GM23248 (cell line): ENCODE measurements at places on chromosomes 6 and 20. TPM values are rescaled to one million over a fixed set of nuclear protein-coding genes. Genes with fewer than 3 reads are reported as not detected.

DNA sequence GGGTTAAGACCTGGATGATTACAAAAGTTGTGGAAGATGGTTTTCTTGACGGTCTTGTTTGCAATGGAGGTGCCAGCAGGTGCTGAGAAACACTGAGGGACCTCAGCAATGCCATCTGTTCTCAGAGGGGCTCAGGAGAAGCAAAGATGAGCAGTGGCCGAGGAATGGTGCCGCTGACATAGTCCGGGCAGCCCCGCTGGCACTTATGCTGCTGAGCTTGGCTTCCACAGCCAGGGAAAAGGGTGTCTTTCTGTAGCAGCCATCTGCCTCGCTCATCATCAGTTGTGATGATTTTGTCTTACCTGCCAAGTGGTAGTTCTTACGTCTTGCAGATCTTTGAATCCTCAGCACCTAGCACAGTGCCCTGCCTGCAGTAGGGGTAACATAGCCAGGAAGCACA, 55.7 kb downstream of the PPP1R14C start:
- DNase-seq = no peak

GRCh38 chr6:27791182-27791943, 120.8 kb downstream of the OR2B2 start:
- peak; percentile 81 for DNase-seq

DNA sequence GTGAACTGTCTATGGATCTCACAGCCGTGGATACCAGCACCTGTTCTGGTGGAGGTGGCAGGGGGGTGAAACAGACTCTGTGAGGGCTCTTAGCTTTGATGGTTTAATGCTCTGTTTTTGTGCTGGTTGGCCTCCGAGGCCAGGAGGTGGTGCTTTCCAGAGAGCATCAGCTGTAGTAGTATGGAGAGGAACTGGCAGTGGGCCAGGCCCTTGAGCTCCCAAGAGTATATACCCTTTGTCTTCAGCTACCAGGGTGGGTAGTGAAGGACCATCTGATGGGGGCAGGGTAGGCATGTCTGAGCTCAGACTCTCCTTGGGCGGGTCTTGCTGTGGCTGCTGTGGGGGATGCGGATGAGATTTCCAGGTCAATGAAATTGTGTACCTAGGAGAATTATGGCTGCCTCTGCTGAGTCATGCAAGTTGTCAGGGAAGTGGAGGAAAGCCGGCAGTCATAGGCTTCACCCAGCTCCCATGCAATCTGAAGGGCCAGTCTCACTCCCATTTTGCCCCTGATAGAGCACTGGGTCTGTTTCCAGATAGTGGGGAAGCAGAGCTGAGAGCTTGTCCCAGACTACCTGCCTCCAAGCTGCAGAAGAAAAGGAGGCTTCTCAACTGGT, 102.7 kb upstream of the AHI1 start:
- DNase-seq = no peak

DNA sequence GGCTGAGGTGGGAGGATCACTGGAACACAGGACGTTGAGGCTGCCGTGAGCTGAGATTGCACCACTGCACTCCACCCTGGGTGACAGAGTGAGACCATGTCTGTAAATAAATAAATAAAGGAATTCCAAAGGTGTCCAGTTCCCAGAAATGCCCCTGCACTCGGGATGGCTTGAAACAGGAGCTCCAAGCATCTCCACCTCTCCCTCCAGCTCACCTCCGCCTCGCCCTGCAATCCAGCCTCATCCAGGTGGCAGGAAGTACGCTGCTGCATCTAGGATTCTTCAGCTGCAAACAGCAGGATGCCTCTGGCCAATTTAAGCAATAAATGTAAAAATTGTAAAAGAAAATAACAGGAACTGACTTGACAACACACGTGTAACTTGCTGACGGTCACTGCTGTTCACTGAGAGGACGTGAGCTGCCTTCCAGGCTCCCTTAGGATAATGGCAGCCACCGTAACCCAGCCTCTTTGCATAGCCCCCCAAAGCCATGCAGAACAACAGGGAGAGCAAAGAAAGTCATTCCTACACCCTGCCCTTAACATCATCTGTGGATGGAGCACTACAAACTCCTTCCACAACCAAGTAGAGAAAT, 11.4 kb upstream of the GRM4 start:
- DNase-seq = no peak

GRCh38 chr6:46281110-46281509, 110.3 kb upstream of the ENPP5 start:
- DNase-seq = no peak

GRCh38 chr20:6037082-6037481, 16.8 kb downstream of the LRRN4 start:
- DNase-seq = no peak

GRCh38 chr6:75931011-75931680, 141.3 kb downstream of the IMPG1 start:
- DNase-seq = peak; percentile 35

DNA sequence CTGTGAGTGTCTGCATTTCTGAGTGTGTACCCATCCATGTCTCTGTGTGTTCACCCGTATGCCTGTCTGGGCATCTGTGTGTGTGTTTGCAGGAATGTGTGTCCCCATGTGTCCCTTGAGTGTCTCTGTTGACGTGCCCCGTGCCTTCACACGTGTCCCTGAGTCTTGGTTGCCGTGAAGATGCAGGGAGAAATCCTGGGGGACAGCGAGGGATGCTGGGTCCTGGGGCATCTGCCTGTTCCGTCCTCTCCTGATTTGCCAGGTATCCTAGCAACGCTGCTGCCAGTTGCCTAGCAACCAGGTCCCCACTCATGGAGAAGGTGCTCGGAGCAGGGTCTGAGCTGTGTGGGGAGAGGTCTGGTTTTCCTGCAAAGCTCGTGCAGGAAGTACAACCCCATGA, 6.0 kb upstream of the LKAAEAR1 start:
- DNase-seq = no peak

- DNase-seq = no peak
Measured at GRCh38 chr6:7267071-7267465, 45.9 kb downstream of the SSR1 start.

DNA sequence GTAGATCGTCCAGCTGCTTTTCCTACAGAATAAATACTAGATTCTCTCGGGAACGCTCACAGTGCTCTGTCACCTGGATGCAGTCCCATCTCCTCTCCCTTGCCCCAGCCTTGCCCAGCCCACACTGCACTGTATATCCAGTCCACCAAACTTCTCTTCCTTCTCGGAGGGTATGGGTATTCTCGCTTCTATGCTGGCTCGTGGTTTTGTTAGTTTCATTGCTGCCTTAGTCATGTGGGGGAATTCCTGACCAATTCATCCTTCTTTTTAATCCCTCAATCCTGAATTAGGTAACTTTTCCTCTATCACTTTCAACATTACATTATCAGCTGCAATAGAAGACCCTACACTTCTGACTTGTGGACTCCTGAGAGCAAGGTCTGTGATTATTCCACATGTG, 252.4 kb downstream of the GMDS start:
- peak; percentile 58 for DNase-seq

DNA sequence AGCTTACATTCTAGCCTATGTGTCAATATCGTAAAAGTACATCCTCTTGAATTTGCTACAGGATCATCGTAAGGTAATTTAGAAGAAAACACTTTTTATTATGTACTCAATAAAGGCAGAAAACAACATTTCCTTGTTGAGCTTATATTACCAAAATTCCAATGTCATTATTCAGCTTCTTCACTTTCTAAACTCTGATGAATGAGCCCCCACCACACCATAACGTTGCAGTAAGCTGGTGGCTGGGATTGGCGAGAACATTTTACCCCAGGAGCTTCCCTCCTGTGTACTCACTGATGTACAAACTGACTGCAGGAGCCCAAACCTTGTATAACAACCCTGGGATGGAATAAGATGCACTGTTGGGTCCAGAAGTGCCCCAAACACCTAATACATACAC, 238.1 kb upstream of the MARCKS start:
- no peak for DNase-seq

DNA sequence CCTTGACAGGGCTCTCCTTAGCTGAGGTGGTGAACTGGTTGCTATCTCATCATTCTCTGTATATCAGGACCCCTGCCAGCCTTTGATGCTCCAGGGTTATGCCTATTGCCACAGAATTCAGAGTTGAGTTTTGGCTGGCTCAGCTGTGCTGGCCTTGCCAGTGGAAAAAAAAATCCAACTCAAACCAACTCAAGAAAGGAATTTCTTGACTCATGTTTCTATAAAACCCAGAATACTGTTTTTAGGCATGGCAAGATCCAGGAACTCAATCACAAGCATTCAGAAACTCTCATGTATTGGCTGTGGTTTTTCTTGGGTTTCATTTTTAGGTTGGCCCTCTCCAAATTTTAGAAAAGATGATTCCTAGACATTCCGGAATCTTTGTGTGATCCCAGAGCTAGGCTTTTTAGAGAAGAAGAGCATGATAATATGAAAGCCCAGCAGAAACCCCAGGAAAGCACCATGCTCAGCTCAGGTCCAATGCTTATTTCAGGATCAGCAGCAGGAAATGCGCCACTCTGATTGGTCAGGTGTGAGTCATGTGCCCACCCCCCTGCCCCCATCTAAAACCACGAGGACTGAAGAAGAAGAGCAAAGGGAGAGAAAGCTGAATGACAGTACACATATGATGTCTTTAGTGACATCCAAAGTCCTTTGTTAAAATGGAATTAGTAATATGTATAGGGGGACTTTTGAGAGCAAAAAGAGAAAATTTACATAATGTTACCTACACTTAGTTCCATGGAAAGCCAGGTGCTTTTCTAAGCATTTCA, 122.9 kb downstream of the RNF144B start:
- peak; percentile 55 for DNase-seq

DNA sequence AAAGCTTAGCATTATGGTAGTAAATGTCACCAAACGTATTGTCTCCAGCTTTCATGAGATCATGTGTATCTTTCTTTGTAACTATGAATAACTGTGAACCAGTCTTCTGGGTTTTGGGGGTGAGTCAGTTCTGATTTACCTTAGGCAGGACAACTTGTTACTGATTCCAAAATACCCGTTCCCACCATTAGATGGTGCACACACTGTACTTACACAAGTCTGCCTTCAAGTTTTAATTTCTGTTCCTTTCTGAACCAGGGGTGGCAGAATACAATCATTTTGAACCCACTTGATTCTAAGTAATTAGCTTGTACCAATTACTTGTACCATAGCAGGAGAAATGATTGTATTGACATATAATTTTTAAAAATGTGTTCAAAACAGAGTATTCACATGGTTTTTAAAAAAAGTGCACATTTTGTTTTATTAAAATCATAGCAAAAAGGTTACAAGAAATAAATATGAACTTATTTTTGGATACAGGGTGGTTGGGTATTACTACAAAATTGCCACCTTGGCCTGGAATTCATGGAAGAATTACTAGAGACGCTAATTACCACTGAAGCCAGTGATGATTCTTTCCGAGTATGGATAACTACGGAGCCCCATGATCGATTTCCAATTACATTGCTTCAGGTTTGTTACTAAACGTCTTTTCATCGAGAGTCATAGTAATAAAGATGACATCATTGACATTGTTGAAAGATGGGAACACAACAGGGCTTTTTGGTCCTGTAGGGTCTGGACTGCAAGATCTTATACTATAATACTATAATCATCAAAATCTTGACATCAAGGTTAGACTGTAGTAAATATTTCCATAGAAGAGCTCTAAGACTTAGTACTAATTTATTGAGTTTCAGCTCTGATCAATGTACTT, 75.2 kb upstream of the GLP1R start:
- peak; percentile 72 for DNase-seq

DNA sequence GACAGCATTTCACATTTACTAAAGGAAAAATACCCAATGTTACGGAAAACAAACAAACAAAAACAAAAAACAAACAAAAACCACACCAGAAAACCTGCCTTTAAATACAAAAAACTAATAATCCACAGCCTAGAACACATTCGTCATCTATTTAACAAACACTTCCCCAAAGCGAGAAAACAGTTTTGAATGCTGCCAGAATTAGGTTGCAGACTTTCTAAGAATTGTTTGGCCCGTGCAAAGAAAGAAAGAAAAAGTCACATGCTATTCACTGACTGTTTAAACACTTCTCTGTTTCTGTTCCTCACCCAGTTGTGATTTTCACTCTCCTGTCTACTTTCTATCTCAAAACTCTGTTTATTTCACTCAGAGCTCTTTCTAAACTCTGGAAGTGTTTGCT, 52.5 kb downstream of the BCAS1 start:
- no peak for DNase-seq

DNA sequence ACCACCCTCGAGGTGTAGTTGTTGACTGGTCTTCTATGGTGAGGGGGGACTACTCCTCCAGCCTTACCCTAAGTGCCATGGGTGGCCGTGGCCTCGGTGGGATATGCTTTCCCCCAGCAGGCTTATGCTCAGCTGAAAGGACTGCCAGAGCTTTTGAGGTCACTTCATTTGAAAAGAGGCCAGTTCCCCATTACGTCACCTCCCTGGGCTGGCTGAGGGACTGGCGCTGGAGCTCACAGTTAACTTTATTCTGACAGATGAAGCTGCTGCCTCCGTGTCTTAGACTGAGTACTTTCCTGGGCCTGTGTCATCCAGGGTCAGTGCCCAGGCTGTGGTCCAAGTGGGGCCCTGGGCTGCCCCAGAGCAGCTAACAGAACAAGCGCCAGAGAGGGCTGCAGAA, 42.8 kb upstream of the PCMTD2 start:
- DNase-seq = peak; percentile 79

Gene KCNK16
- not detected in 2 replicates for total RNA-seq

Gene APOM
- 0.76 and 3.3 TPM in 2 replicates for total RNA-seq

Gene TMEM200A
- total RNA-seq = 43.3 and 47.0 TPM in 2 replicates
